Activated effector memory CD4-positive, alpha-beta T cell treated with Interleukin-2 at 50 U/mL for 16 hours (primary cell): ENCODE measurements at places on chromosomes 7 and 10.

DNA sequence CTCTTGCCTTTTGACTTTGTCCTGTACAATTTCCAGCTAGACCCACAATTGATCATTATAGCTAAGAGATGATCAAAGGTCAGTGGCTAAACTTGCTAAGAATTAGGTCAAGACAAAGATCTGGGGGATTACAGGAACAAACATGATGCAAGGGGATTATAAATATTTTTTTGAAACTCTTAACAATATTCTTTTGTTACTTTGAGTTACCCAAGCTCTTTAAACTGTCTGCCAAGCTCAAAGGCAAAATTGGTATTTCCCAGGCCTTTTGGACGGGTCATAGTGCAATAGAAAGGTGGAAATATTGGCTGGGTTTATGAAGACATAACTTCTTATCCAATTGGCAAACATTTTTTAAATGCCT, 23.4 kb downstream of the TBXAS1 start:
- no peak for DNase-seq

DNA sequence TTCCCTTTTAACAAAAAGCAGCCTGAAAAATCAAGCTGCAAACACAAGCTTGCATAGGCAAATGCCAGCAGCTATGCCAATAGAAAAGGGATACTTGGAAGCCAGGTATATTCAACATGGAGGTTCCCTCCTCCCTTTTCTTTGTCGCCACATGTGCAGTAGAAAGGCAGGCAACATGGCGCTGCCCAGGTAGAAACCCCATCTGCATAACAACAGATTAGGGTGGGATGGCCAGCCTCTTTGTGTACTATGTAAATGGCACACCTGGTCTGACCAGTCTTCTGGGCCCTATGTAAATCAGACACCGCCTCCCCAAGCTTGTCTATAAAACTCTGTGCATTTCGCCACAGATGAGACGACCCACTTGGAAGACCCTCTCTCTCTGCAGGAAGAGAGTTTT, 58.1 kb downstream of the CCDC3 start:
- no peak for DNase-seq

DNA sequence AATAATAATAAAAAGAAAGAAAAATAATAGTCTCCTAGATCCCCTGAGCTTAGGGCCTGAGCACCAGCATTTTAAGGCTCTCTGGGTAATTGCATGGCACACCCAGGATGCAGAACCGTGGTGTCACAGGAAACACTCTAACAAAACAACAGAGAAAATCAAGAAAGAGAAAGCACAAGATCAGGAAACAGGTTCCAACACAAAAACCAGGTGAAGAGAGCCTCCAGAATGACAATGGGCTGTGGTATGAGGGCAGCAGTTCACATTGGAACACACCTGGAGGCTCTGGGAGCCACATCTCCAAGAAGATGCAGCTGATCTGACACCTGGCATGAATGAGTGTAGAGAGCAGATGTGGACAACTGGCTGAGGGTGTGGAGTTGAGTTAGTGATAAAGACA, 7.1 kb downstream of the MMRN2 start:
- DNase-seq: no peak

- no peak for DNase-seq
Measured at GRCh38 chr10:97435211-97435610, 9.2 kb downstream of the PGAM1 start.

- no peak for DNase-seq
Measured at GRCh38 chr7:130352194-130353074, 7.8 kb downstream of the CPA5 start.

GRCh38 chr10:113566888-113567287, 14.0 kb downstream of the HABP2 start:
- DNase-seq: no peak

DNA sequence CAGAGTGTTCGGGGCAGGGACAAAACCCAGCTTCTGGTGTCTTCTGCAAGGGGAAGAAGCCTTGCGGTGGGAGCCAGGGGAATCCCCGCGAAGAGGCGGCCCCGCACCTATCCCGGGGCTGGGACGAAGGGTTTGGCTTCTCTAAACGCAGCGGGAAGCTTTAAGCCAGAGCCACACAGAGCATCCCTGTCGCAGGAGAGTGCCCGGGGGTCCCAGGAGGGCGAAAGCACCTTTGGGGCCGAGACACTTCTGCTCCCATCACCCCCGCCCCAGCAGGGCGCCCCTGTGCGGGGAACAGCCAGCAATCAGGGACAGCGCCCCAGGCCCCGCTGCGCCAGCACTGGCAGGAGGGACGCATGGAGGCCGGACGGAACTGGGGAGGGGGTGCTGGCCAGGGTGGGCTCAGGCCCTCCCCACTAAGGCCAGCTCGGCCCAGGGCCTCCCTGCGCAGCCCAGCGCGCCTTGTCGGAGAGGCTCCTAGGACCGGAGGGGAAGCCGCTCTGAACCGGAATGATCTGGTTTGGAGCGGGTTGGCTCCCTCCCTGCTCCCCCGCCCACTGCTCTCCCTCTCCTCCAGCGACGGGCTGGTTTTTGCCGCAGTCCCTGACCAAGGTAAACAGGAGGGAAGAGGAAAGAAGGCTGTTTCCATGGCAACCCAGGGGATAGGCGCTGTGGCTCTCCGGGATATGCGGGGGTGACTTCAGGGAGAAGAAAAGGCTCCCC, 63.9 kb downstream of the TMEM209 start:
- peak; percentile 25 for DNase-seq

GRCh38 chr10:117938104-117938503, 108.6 kb downstream of the RAB11FIP2 start:
- DNase-seq: no peak

- peak; percentile 22 for DNase-seq
Measured at GRCh38 chr10:32957341-32958084, 517 bp downstream of the ITGB1 start.

DNA sequence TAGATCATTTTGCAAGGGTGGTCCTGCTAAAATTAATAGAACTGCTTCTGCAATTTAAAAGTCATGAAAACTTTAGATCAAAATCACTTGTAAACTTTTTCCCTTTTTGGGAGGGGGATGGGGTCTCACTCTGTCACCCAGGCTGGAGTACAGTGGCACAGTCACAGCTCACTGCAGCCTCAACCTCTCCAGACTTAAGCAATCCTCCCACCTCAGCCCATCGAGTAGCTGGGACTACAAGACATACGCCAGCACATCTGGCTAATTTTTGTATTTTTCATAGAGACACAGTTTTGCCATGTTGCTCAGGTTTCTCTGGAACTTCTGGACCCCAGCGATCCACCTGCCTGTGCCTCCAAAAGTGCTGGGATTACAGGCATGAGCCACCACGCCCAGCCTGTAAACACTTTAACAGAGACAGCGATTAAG, 79.7 kb downstream of the LRRC17 start:
- DNase-seq: no peak

GRCh38 chr10:44569193-44570091, 184.5 kb upstream of the CXCL12 start:
- no peak for DNase-seq

DNA sequence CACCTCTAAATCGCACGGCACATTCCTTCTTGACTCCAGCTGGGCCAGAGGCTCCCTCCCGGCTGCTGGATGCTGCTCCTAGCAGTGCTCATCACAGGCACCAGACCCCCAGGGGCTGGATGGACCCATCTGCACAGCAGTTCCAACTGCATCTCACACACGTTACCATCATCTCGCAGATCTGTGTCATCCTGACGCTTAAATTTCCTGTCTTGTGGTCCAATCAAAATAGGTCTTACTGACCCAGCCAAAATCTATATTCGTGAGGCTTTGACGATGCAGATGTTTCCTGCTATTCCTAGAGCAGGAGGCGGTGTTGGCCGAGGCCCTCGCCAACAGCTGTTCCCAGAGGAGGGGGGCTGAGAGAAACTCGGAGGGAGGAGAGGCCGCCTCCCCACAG, 108.0 kb downstream of the MKI67 start:
- DNase-seq: no peak

DNA sequence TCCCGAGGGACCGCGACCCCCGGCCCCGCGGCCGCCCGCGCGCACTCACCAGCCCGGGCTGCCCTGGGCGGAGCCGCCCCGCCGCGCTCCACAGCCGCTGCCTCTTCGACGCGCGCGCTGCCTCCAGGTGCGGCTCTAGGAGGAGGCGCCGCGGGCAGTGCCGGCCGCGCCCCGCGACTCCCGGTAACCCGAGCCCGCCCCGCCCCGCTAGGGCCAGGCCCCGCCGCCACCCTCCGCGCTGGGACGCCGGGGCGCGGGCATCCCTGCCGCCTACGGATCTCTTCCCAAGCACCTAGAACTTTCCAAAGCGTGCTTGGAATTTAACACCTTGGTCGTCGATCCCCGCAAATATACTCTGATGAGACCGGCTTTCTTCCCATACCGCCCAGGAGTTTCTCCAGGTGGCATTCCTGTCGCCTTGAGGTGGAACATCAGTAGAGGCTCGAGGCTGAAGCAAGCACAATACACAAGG, at the start of gene SLC26A5:
Gene SLC26A5 (minus strand): TSS at position 159 of the 472 bp plus-strand sequence. CDS start 24,693 bp downstream, outside the sequence.
- no peak for DNase-seq

DNA sequence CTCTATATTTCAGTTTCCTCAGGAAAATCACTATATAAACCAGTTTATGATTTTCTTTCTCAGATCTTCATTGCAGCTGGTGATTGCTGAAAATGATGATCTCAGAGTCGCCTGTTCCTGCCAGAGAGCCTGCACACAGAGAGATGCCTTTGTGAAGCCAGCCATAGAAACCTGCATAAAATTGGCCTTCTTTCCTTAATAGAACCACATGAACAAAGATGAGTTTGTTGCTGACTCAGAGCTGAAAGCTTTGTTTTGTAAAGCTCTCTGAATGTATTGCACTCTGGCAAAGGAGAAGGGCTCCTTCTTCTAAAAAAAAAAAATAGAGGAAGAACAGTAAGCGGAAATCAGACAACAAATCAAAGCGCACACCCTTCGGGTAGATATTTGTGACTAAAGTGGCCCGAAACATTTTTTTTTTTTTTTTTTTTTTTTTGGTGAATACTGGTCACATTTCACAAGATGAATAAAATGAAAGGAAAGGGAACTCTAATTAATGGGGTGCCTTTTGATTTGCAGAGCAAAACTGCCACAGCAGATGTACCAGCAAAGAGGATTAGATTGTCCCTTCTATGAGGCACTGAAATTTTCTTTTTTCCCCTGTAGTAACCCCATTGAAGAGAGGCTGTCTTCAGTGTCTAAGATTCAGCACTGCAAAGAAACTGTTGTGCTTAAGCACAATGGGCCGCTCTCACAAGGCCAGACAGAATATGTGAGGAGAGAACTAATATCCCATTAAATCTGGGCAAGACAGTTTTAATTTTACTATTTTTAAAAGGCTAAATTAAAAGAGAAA, 75.1 kb upstream of the PTPRZ1 start:
- no peak for DNase-seq

DNA sequence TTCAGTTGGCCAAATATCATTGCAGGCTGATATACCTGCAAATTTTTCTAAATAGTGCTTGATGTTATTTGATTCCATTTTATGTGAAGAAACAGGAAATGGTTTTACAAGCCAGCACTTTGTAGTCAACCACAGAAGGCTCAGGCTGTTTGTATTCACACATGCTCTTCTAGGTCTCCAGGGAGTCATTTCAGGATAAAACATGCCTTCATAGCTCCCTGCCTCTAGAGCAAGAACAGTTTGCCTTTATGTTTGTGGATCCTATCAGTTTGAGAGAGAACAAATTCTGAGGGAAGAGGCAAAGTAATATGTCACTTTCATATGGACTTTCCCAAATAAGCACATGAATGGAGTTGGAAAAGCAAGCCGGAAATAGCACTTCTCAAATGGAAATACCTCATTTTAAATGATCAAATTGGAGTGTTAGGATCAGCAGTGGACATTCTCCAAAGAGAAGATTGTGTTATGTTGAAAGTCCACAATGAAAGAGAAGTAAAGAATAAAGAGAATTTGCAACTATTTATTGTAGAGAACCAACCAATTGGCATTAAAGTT, 277.6 kb downstream of the KCND2 start:
- no peak for DNase-seq

GRCh38 chr7:130930681-130931080, 196.7 kb upstream of the KLF14 start:
- no peak for DNase-seq
